ENCODE measurements at places on chromosomes 2 and 18.

DNA sequence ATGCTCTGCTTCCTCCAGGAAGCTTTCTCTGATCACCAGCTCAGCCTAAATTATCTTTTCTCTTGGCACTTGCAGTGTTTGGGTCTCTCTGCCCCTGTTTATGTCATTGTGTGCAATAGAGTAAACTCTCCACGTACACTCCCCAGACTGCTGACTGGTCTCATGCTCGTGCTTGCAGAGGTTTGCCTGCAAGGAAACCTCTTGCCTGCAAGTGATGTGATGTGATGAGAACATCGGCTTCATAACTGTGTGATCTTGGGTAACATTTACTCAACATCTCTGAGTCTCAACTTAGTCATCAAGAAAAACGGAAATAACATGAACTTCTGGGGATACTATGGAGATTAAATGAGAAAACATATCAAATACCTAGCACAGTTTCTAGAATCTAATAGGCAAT lies 92.3 kb downstream of the BIN1 start:
- no peak for DNase-seq

GRCh38 chr18:3179430-3180089 lies 40.2 kb downstream of the MYOM1 start:
- DNase-seq: no peak

DNA sequence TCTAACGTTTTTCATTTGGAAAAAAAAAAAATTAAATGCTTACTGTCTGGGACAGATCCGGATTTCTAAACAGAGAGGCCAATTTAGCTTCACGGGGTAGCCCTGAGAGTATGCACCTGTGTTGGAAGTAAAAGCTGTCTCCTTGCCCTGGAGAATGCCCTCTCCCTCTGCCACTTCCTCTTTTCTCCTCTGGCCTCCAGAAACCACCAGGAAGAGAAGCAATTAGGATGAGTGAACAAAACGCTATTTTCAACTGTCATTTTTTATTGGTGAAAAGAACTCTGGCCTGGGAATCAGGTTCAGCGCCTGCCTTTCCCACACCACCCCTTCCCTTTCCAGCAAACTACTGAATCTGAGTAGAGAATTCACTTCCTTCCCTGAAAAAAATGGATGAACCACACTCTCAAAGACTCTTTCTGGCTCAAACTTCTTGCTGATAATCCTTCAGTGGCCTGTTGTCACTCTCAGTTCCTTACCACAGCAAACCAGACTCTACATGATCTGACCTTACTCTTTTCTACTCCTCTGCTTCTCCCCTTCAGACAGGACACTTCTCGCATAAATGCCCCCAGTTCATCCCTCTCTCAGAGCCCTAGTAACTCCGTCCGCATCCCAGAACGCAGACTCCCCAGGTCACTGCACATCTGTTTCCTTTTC lies 29.8 kb downstream of the KLF7 start:
- DNase-seq: no peak

- DNase-seq: no peak
Measured at GRCh38 chr2:215911301-215912085, 101.9 kb downstream of the MREG start.

- peak; percentile 33 for DNase-seq
Measured at GRCh38 chr2:110853516-110853915, 121.1 kb downstream of the ACOXL start.

DNA sequence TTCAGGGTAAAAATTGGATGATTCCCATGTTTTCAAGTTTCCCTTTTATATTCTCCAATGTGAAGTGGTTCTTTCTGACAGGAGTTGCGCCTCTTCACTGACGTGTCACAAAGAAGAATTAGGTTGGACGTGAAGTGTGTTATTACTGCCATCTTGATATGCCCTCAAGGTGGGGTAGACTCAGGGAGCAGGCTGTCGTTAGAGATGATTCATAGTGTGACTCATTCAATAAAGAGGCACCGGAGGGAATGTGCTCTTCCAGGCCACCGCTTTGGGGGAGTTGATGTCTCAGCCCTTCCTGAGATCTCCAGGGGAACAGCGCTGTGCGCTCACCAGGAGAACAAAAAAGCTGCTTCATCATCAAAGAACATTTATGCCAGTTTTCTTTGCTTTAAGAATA lies 3.6 kb upstream of the DGKD start:
- no peak for DNase-seq

GRCh38 chr2:174138161-174138560 lies 110.2 kb downstream of the OLA1 start:
- DNase-seq: no peak

DNA sequence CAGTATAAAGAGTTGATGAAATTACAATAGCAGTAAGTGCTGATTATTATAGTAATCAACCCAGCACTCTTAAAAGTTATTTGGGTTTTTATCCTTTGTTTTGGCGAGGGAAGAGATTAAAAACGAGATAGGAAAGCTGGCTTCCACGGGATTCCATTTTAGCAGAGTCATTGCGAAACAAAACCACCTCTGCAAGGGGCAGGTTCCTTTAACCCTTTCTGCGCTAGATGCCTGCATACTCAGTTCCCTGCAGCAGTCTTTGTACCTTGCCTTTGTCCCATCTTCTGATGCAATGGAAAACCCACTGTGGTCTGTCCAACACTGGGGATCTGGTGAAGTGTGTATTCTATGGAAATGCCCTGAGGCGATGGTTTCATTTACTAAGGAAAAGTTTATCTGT lies 2.7 kb downstream of the YPEL5 start:
- no peak for DNase-seq

GRCh38 chr2:16223161-16223840 lies 283.0 kb downstream of the MYCN start:
- no peak for DNase-seq

All from mucosa of gallbladder (tissue), 1 donor.